Posterior vena cava (tissue), 2 donors: ENCODE measurements at places on chromosomes 16 and 17.

GRCh38 chr16:68386628-68387027 lies 61.7 kb downstream of the SMPD3 start:
- DNase-seq = no peak

DNA sequence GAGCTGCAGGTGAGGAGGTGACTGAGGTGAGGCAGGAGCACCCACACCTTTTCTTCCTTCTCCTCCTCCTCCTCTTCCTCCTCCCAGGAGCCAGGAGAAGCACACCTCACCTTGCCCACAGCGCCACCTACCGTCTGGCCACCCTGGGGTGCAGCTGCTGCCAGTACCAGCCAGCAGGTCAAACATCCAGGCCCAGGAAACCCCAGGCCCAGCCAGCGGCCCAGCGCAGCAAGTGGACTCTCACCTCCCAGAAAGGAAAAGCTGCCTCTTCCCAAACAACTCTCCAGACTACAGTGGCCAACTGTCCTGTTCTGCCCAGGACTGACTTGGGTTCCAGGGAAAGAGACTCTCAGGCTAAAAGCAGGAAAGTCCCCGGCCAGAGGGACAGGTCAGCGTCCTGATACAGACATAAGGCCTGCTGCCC lies 22.7 kb downstream of the PEMT start:
- DNase-seq = no peak

- no peak for DNase-seq
These were observed 21.3 kb downstream of the OTOA start for GRCh38 chr16:21685034-21685455.

DNA sequence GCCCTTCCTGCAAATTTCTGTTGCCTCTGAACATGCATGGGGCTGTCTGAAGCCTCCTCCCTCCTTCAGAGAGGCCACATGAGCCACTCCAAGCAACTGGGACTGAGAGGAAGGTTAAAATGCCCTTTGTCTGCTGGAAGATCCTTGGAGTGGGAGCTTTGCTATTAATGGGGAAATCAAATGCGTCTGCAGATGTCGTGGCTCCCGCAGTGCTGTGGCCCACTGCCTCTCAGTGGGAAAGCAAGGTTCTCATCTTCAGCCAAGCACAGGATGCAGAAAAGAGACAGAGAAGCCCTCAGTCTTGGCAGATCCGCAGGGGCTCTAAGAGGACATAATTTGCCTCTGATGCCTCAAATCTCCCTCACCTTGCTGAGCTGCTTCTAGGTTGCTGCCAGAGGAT lies 34.8 kb downstream of the PEMT start:
- no peak for DNase-seq

DNA sequence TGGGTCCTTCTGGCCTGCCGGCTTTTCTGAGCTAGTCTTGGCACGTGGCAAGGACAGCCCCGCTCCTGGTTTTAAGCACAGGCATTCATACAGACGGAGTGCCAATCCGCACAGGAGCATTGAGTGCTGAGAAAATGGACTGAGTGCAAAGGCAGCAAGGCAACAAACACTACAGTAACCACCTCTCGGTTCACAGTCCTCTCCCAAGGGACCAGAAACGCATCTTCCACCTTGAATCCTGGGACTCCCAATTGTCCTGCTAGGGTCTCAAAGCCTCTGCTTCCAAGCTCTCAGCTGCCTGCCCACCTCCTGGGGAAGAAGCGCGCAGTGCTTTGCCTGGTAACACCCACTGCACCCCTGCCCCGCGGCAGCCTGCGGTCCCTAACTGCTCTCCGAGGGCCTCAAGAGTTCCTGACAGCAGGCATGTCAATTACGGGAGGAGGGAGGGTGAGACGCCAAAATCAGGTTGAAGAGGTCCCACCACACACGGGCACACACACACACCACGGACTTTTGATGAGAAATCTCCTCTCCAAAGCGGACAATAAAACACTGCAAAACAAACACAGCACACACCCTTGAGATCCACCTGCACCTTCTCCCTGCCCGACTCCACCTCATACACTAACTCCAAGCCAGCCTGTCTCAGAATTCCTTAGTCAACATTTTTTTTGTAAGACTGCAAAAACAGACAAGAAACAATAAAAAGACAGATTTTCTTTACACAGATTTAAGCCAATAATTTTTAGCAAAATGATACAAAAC lies 15.0 kb downstream of the SLC16A3 start:
- DNase-seq = no peak

DNA sequence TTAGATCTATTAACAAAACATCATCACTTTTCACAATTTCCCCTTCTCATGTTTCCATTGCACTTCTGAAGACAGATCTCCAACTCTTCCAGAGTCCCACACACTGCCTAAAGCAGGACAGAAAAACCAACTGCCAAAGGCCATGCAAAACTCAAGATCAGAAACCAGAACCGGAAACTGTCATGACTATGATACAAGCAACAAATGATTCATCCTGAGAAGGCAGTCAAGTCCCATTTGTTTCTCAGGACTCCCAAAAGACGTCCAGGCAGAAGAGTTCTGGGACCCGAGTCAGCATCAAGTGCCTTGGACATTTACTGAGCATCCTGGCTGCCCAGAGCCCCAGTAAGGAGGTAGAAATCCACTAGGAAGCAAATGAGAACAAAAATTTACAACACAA lies 38.8 kb downstream of the ERN1 start:
- no peak for DNase-seq

- no peak for DNase-seq
These were observed 84.4 kb upstream of the RPRML start for GRCh38 chr17:47063475-47063874.

GRCh38 chr17:31738067-31738466 lies 121.0 kb downstream of the COPRS start:
- DNase-seq = no peak
